ENCODE measurements at places on chromosomes 12 and 14.

DNA sequence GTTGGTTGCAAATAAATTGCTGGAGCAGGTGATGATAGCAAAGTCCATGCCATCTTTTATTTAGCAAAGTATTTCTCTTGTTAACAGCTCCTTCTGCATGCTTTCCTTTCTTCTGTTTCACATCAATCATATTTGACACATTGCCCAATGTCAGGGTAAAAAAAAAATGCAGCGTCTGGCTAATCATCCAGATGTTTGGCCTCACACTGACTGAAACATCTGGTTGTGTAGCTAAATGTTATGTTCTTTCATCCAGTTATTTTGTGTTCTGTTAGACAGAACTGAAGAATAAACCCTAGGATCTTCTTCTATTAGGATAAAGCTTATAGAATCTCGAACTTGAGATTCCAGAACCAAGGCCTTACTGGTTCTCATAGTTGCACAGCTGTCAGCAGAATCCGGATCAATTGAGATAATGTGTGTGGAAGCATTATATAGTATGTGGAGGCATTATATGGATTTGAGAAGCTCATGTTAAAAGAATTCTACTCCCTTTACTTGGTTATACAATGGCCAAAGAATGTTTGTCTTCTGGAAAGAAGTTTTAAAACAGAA lies 859.2 kb downstream of the DIO2 start:
- no peak overlapping the region for H3K4me3 ChIP-seq
- no peaks in the 10 kb centered on the region for H3K27me3 ChIP-seq
- H3K27ac ChIP-seq, result no peak overlapping the region
- H3K4me1 ChIP-seq, result no peaks in the 10 kb centered on the region
- no peaks in the 10 kb centered on the region for H3K36me3 ChIP-seq

DNA sequence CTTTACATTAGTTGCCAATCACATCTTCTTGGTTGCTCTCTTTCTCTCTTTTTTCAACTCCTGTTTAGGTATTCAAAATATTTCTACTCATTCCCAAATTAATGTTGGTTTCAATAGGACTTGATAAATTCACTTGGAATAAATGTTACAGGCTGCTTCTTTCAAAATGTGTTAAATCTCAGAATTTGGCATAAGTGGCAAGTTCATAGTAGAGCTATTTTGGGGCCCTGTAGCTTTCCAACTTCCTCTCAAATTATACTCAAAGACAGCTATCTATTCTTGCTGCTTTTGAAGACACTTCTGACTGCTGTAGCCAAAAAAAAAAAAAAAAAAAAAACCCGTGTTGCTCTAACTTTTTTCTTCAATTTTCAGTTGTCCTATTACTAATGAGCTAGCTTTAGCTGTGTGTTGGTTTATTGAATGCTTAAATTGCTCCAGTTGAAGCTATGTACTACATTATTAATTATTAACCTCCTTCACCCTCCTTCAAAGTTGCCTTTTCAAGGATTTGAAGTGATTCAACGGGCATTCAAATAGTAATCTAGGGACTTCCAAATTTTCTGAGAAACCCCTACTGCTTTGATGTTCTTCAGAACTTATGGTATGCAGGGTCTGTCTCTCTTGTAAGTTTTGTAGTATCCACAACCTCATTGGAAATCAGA lies 554.6 kb upstream of the FLRT2 start:
- H3K27me3 ChIP-seq, result no peaks in the 10 kb centered on the region
- H3K4me3 ChIP-seq, result no peak overlapping the region
- H3K4me1 ChIP-seq, result no peaks in the 10 kb centered on the region
- no peaks in the 10 kb centered on the region for H3K36me3 ChIP-seq
- no peak for ATAC-seq

GRCh38 chr12:130394906-130395305 lies 57.2 kb downstream of the PIWIL1 start:
- no peak overlapping the region for H3K4me3 ChIP-seq
- no peak for ATAC-seq
- no peaks in the 10 kb centered on the region for H3K36me3 ChIP-seq
- peaks cover 24% of the 10 kb centered on the region for H3K27me3 ChIP-seq

- no peaks in the 10 kb centered on the region for H3K36me3 ChIP-seq
- ATAC-seq, result no peak
- no peaks in the 10 kb centered on the region for H3K4me1 ChIP-seq
- no peak overlapping the region for H3K4me3 ChIP-seq
- H3K27me3 ChIP-seq, result no peaks in the 10 kb centered on the region
Observed at GRCh38 chr12:46342562-46343033, 30.0 kb downstream of the SLC38A2 start.

DNA sequence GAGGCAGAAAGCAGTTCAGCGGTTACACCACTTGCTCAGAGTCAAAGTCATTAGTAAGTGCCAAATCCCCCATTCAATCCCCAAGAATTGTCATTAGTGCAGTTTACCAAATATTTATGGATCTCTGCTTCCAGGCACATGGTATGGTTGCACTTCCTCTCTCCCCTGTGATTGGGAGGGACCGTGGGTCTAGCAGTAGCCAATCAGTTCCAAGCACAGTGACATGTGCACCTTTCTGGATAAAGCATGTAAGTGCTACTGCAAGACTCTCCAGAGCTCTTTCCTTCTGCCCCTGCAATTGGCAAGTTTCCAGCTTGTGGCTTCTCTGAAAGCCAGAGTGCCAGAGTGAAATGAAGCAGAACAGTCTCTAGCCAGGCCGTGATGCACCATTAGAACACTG lies 85.3 kb upstream of the FLRT2 start:
- H3K27me3 ChIP-seq, result no peaks in the 10 kb centered on the region
- no peaks in the 10 kb centered on the region for H3K4me1 ChIP-seq
- no peak overlapping the region for H3K4me3 ChIP-seq
- no peaks in the 10 kb centered on the region for H3K36me3 ChIP-seq
- H3K27ac ChIP-seq, result no peak overlapping the region

GRCh38 chr14:105854600-105855245 lies 328.3 kb downstream of the TMEM121 start:
- no peaks in the 10 kb centered on the region for H3K27me3 ChIP-seq
- no peak overlapping the region for H3K4me3 ChIP-seq
- H3K4me1 ChIP-seq, result no peaks in the 10 kb centered on the region
- ATAC-seq, result no peak
- H3K27ac ChIP-seq, result no peak overlapping the region

GRCh38 chr14:101137234-101137633 lies 233.7 kb upstream of the RTL1 start:
- H3K36me3 ChIP-seq, result no peaks in the 10 kb centered on the region
- peaks cover 19% of the 10 kb centered on the region for H3K27me3 ChIP-seq
- no peaks in the 10 kb centered on the region for H3K4me1 ChIP-seq
- no peak overlapping the region for H3K27ac ChIP-seq
- no peak for ATAC-seq

GRCh38 chr12:826331-826730 lies 74.0 kb downstream of the WNK1 start:
- no peaks in the 10 kb centered on the region for H3K36me3 ChIP-seq
- H3K27me3 ChIP-seq, result no peaks in the 10 kb centered on the region
- H3K4me3 ChIP-seq, result no peak overlapping the region
- no peaks in the 10 kb centered on the region for H3K4me1 ChIP-seq

GRCh38 chr12:66033151-66033550 lies 97.4 kb downstream of the LLPH start:
- H3K4me3 ChIP-seq, result no peak overlapping the region
- no peak for ATAC-seq
- no peaks in the 10 kb centered on the region for H3K27me3 ChIP-seq

GRCh38 chr12:116138364-116138763 lies 139.1 kb downstream of the MED13L start:
- no peaks in the 10 kb centered on the region for H3K36me3 ChIP-seq
- no peak overlapping the region for H3K4me3 ChIP-seq
- no peak overlapping the region for H3K27ac ChIP-seq
- ATAC-seq, result no peak
- H3K4me1 ChIP-seq, result peaks cover 25% of the 10 kb centered on the region

DNA sequence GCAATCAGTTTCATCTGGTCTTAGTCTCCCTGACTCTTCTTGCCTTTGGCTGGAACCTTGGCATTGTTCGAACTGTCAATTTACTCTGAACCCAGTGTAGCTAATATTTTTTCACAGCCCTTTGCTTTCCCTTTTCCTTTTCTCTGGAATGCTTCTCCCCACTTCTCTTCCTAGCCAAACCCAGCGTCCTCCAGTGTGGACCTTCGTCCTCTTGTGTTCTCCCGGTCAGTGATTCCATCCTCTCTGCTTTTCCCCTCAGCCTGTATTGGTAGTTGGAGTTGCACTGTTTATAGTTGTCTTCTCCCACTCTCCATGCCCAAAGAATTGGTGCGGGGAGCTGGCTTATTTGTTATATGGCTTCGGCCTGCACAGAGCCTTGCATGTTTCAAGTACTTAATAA lies 9.4 kb downstream of the ACVR1B start:
- ATAC-seq, result no peak
- peaks cover 7% of the 10 kb centered on the region for H3K4me1 ChIP-seq
- no peaks in the 10 kb centered on the region for H3K27me3 ChIP-seq
- no peak overlapping the region for H3K27ac ChIP-seq
- no peaks in the 10 kb centered on the region for H3K36me3 ChIP-seq

DNA sequence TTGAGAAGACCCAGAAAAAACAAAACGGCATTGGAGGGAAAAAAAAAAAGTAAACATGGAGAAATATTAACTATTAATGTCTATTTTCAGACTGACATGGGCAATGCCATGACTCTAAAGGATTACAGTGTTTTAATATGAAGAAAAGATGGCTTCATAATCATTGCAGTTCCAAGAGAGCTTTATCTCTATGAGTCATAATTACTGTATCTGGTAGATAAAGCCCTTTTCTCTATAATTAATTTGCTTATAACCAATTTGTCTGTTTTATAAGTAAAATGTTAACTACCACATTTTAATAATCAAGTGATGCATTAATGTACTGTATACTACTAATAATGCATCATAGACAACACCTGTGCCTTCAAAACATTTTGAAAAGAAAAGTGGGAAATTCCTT lies 59.7 kb downstream of the CLIP1 start:
- ATAC-seq, result no peak
- no peak overlapping the region for H3K27ac ChIP-seq
- H3K27me3 ChIP-seq, result no peaks in the 10 kb centered on the region
- H3K4me1 ChIP-seq, result peaks cover 27% of the 10 kb centered on the region
- H3K4me3 ChIP-seq, result no peak overlapping the region

- H3K36me3 ChIP-seq, result no peaks in the 10 kb centered on the region
- no peaks in the 10 kb centered on the region for H3K4me1 ChIP-seq
- ATAC-seq, result peak; percentile 54
- no peak overlapping the region for H3K27ac ChIP-seq
- H3K4me3 ChIP-seq, result no peak overlapping the region
Observed at GRCh38 chr12:22101749-22102243, 55.8 kb downstream of the CMAS start.

DNA sequence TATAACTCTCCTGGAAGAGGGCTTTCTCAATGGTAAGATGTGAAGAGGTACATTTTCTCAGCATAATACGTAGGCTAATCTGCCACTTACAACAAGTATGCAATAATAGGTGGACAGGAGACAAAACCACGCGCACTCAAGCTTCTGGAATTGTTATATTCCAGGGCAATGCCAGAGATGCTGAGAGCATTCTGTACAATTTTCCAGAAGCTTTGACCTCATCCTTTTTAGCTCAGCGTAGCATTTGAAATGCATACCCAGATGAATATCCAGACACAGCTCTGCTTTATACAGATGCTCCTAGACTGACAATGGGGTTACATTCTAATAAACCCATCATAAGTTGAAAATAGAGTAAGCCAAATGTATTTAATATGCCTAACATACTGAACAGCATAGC lies 1492.4 kb upstream of the FLRT2 start:
- H3K36me3 ChIP-seq, result no peaks in the 10 kb centered on the region
- no peaks in the 10 kb centered on the region for H3K27me3 ChIP-seq
- H3K4me1 ChIP-seq, result no peaks in the 10 kb centered on the region
- no peak for ATAC-seq
- no peak overlapping the region for H3K4me3 ChIP-seq

GRCh38 chr14:92248696-92249095 lies 74.3 kb upstream of the SLC24A4 start:
- H3K36me3 ChIP-seq, result no peaks in the 10 kb centered on the region
- no peak for ATAC-seq
- no peaks in the 10 kb centered on the region for H3K4me1 ChIP-seq

- H3K36me3 ChIP-seq, result peaks cover 11% of the 10 kb centered on the region
- peaks cover 4% of the 10 kb centered on the region for H3K4me1 ChIP-seq
- no peak overlapping the region for H3K4me3 ChIP-seq
- ATAC-seq, result no peak
- no peaks in the 10 kb centered on the region for H3K27me3 ChIP-seq
Observed at GRCh38 chr14:77580964-77581505, 35.4 kb downstream of the SPTLC2 start.

DNA sequence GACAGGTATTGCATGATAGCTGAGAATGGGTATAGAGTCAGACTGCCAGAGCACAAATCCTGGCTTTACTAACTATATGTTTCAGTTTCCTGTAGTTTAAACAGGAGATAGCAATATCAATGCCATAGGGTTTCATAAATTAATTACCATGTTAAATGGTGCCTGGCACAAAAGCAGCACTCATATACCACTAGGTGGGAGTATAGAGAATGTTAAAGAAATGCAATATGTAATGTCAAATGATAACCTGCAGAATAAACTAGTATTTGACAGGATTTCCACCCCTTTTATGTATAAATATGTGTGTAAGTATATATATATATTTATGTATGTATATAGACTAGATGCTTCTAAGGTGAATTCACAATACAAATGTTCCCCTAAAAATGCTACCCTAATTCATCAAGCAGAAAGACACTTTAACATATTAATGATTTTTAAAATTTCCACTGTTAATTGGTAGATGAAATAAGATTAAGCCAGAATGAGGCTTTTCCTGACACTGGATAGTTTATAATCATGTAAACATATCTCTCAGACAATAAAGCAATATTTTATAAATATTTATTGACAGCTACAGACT lies 8.6 kb downstream of the WDR89 start:
- H3K4me1 ChIP-seq, result no peaks in the 10 kb centered on the region
- H3K27me3 ChIP-seq, result no peaks in the 10 kb centered on the region
- no peak overlapping the region for H3K27ac ChIP-seq
- no peak for ATAC-seq
- no peaks in the 10 kb centered on the region for H3K36me3 ChIP-seq
